Natural killer cell treated with Interleukin-12 subunit alpha and Interleukin-12 subunit beta and Interleukin-15 and Interleukin-18, amount 100 ng/mL, for 72 hours (primary cell): ENCODE measurements at places on chromosomes 3 and 15. TPM values are rescaled to one million over a fixed set of nuclear protein-coding genes. Genes with fewer than 3 reads are reported as not detected.

DNA sequence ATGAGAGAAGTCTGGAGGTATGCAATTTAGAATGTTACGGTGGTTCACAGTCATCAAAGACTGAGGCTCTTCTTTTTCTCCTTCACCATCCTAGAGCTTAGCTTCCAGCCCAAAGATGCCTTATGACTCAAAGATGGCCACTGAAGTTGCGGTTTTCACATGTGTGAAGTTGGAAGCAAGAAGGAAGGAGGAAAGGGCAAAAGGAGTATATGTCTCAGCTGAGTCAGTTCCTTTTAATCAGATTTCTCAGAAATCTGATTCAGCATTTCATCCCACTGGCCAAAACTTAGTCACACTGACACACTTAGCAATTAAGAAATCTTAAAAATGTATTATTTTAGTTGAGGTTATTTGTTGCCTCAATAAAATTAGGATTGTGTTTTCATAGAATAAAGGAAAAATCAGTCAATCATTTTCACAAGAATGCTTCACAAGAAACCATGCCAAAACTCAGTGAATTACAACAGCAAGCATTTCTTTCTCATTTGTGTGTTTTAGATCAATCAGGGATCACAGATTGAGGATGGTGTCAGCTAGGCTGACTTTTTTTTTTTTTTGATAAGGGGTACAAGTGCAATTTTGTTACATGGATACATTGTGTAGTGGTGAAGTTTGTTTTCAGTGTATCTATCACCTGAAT is 211.1 kb upstream of the GADL1 start:
- peaks cover 2% of the 10 kb centered on the region for H3K27me3 ChIP-seq
- DNase-seq = no peak
- H3K4me3 ChIP-seq = peak overlapping the region; percentile 36

DNA sequence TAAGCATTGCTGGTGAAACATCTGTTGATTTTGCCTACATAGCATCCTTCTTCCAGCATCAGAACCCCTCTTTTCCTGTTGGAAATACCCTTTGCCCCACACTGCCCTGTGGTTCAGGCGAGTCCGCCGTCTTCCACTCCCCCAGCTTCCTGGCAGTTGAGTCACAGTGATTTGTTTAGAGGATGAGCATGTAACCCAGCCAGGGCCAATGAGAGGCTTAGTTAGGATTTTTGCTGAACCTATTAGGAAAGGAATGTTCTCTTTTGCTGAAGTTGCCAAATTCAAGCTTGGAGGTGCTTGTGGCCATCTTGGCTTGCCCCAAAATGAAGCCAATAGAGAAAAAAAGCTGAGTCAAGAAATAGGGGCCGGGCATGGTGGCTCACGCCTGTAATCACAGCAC is 19.0 kb upstream of the MEX3B start:
- no peaks in the 10 kb centered on the region for H3K36me3 ChIP-seq
- no peak overlapping the region for H3K4me3 ChIP-seq
- DNase-seq = no peak
- H3K4me1 ChIP-seq = no peaks in the 10 kb centered on the region
- H3K27me3 ChIP-seq = peaks cover 41% of the 10 kb centered on the region

CELF6 gene
- total RNA-seq = 0.92 TPM

DNA sequence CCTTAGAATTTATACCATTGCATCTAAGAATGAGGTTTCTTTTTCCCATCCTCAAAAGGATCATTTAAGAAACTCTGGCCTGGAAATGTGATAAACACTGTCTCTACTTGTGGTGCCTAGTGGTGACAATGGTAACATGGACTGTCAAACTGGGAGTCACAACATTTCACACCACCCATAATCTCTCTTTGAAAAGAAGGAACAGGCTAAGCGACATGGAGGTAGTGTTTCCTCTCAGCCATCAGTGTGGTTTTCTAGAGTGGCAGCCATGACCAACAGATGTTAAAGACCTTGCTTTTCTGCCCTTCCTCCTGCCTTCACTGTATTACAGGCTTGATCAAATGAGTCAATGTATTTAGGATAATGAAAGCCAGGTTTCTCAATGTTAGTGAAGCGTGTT is 283.1 kb upstream of the STAC start:
- H3K36me3 ChIP-seq = no peaks in the 10 kb centered on the region
- H3K4me3 ChIP-seq = no peak overlapping the region
- H3K4me1 ChIP-seq = no peaks in the 10 kb centered on the region
- no peak overlapping the region for H3K27ac ChIP-seq
- no peaks in the 10 kb centered on the region for H3K27me3 ChIP-seq

GRCh38 chr15:80695911-80696661 is 976 bp downstream of the ABHD17C start:
- peaks cover 25% of the 10 kb centered on the region for H3K4me1 ChIP-seq
- no peak for DNase-seq
- no peaks in the 10 kb centered on the region for H3K36me3 ChIP-seq
- peaks cover 5% of the 10 kb centered on the region for H3K27me3 ChIP-seq
- H3K4me3 ChIP-seq = peak overlapping the region; percentile 92

DNA sequence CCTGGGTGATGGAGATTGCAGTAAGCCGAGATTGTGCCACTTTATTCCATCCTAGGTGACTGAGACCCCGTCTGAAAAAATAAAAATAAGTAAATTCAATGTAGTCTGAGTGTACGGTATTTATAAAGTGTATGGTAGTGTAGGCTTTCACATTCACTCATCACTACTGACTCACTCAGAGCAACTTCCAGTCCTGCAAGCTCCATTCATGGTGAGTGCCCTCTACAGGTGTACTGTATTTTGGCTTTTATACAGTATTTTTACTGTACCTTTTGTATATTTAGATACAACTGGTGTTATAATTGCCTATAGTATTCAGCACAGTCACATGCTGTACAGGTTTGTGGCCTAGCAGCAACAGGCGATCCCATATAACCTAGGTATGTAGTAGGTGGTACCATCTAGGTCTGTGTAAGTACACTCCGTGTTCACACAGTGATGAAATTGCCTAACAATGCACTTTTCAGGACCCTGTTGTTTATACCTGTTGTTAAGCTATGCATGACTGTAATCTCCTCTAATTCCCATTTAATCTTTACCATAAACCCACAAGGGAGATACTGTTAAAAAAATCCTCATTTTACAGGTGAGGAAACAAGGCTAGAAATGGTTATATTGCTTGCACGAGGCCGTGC is 19.3 kb downstream of the CACNA1D start:
- H3K27me3 ChIP-seq = peaks cover 18% of the 10 kb centered on the region
- no peak overlapping the region for H3K4me3 ChIP-seq
- H3K36me3 ChIP-seq = no peaks in the 10 kb centered on the region
- no peak overlapping the region for H3K27ac ChIP-seq
- H3K4me1 ChIP-seq = no peaks in the 10 kb centered on the region

GRCh38 chr3:171984883-171985282 is 54.5 kb upstream of the FNDC3B start:
- DNase-seq = no peak
- H3K27ac ChIP-seq = no peak overlapping the region

ACSBG1 gene
- not detected for total RNA-seq

GRCh38 chr3:22621205-22621809 is 581.8 kb upstream of the UBE2E2 start:
- no peaks in the 10 kb centered on the region for H3K27me3 ChIP-seq
- H3K27ac ChIP-seq = no peak overlapping the region
- DNase-seq = no peak
- H3K4me3 ChIP-seq = no peak overlapping the region

ASB14 gene
- total RNA-seq = not detected

UBA7 gene
- 89.5 TPM for total RNA-seq

DNA sequence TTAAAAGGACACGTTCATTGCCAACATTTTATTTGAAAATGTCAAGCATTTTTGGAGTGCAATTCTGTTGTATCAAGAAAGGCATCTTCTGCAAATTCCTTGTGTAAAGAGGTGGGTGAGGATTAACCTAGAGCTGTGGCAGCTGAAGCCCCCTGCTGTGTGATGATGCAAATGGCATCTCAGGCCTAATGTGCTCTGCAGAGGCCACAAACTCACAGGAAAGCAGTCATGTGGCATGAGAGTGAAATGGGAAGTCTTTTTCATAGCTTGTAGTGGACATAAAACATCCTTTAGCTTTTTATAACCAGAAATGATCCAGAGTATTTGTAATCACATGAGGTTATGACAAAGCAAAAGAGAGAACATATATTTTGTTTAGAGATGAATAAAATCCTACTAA is 6.4 kb downstream of the CADM2 start:
- H3K27ac ChIP-seq = no peak overlapping the region
- peaks cover 8% of the 10 kb centered on the region for H3K27me3 ChIP-seq
- DNase-seq = no peak
- peaks cover 14% of the 10 kb centered on the region for H3K36me3 ChIP-seq
- no peaks in the 10 kb centered on the region for H3K4me1 ChIP-seq

DNA sequence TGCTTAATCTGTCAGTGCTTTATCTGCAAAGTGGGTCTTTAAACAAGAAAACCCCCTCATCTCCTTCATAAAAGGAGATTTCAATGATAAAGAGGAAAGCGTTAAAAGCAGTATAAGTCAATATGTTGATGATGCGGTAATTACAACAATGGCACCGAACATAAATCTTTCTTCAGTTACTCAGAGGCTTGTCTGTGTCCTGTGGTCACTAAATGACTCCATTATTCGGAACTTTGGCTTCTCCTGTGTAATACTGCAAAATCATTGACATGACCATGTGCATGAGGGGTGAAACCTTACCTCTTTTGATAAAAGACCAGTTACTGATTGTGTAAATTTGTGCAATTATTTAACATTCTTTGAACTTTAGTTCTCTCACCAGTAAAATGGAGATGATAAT is 4.8 kb upstream of the USP3 start:
- no peaks in the 10 kb centered on the region for H3K36me3 ChIP-seq
- peaks cover 61% of the 10 kb centered on the region for H3K4me1 ChIP-seq
- H3K27me3 ChIP-seq = no peaks in the 10 kb centered on the region
- H3K4me3 ChIP-seq = peak overlapping the region; percentile 50

GRCh38 chr3:43505351-43505750 is 116.5 kb downstream of the ANO10 start:
- H3K36me3 ChIP-seq = no peaks in the 10 kb centered on the region
- peaks cover 27% of the 10 kb centered on the region for H3K4me1 ChIP-seq
- H3K4me3 ChIP-seq = no peak overlapping the region

DNA sequence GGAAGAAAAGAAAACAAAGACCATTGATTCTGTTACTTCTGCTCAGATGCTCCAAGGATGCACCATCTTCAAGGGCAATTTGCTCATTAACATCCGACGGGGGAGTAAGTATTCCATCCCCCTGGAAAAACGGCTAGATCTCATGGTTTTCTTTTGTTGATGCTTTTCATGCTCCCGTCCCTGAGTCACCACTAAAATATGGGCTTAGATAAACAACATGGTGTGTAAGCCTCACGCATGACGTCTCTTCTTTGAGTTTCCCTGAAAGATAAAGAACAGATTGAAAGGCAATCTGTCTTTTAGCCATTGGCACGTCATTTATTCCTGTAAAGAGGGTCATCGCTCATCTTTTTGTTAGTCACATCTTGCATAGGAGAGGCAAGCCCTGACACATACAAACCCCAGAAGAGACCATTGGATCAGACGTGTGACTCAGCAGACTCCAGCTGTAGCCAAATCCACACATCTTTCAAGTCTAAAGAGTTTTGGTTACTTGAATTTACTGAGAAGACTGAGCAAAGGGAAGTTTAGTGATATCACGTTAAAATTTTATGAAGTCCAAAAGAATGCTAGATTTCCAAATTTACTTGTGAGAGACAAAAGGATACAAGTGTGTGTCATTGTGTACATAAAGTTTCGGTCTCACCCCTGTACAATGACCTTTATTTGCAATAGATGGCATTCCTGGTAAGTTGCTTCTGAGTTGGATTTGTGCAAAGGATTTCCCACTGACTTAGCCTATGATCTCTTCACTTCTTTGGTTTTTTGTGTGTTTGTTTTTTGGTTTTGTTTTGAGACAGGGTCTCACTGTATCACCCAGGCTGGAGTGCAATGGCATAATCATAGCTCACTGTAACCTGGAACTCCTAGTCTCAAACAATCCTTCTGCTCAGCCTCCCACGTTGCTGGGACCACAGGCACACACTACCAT is 110.5 kb downstream of the PGPEP1L start:
- H3K4me3 ChIP-seq = no peak overlapping the region
- peaks cover 6% of the 10 kb centered on the region for H3K36me3 ChIP-seq
- no peak overlapping the region for H3K27ac ChIP-seq
- peaks cover 5% of the 10 kb centered on the region for H3K4me1 ChIP-seq
- DNase-seq = no peak

DNA sequence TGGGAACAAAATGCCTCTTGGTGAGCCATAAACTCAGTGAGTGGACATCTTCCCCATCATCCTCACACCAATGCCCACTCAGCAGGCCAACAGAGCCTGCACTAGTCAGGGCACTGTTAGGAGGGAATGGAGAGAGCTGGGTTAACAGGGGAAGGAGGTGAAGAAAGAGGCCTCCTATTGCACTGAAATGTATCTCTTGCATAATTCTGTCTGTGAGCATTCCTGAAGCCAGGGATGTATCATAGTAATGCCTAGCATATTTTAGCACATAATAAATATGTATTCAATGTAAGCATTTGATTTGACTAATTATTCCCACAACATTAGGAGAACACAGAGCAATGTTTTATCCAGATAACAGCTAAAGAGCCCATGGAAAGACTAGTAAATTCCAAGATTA is 81.2 kb downstream of the ANO10 start:
- H3K27me3 ChIP-seq = no peaks in the 10 kb centered on the region
- H3K4me1 ChIP-seq = no peaks in the 10 kb centered on the region
- no peak overlapping the region for H3K27ac ChIP-seq
- no peak overlapping the region for H3K4me3 ChIP-seq

IP6K2 gene
- total RNA-seq = 60.2 TPM
